ENCODE measurements at places on chromosomes 12 and 14.

GRCh38 chr14:73785336-73785833 is 66.2 kb upstream of the PTGR2 start:
- DNase-seq = peak; percentile 41

DNA sequence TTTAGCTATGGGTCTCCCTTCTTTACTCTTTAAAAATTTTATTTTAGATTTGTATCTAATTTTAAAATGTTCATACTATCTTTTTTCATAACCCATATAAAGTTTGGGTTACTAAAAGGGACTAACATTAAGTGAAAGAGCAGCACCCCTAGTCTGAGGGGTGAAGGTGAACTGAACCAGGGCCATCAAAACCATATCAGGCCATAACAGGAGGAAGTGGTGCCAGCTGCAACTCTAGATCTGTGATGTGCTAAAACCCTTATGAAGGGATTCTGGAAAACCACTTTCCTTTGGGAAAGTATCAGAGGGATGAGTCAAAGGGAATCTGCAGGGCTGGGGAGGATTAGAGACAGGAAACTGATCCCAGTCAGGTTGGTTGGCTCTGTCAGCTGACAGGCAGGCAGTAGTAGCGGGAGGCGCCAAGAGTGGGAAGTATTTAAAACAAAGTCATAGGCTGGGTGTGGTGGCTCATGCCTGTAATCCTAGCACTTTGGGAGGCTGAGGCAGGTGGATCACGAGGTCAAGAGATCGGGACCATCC is 162.5 kb downstream of the PPM1H start:
- no peak for DNase-seq

GRCh38 chr14:38056270-38056669 is 151.4 kb upstream of the SSTR1 start:
- no peak for DNase-seq

DNA sequence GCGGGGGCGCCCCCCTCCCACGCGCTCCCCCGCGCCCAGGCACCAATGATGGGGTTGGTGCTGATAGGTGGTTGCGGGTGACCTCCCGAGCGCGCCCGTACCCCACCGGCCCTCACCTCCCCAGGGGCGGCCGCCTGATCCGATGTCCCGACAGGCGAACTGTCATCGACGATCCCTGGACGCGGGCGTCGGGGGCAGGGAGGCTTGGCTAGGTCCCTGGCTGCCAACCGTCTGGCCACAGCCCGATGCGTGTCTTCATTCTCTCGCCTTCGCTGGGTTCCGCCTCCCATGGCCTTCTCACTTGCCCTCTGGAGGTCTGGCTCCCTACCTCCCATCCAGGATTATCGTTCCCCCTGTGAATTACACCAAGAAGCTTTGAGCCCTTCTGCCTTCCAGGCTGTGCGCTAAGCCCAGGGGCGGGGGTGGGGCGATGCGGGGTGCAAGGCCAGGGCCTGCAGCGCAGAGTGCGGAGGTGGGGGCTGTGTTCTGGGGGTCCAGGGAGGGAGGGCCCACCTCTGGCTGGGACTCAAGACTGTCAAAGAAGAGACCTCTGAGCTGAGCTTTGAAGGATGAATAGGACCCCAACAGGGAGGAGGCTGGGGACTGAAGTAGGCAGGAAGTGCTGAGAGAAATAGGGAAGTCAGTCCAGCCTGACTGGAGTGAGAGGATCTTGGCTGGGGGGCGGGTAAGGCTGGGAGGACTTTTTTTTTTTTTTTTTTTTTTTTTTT is 7.7 kb upstream of the RACGAP1 start:
- DNase-seq = peak; percentile 91

DNA sequence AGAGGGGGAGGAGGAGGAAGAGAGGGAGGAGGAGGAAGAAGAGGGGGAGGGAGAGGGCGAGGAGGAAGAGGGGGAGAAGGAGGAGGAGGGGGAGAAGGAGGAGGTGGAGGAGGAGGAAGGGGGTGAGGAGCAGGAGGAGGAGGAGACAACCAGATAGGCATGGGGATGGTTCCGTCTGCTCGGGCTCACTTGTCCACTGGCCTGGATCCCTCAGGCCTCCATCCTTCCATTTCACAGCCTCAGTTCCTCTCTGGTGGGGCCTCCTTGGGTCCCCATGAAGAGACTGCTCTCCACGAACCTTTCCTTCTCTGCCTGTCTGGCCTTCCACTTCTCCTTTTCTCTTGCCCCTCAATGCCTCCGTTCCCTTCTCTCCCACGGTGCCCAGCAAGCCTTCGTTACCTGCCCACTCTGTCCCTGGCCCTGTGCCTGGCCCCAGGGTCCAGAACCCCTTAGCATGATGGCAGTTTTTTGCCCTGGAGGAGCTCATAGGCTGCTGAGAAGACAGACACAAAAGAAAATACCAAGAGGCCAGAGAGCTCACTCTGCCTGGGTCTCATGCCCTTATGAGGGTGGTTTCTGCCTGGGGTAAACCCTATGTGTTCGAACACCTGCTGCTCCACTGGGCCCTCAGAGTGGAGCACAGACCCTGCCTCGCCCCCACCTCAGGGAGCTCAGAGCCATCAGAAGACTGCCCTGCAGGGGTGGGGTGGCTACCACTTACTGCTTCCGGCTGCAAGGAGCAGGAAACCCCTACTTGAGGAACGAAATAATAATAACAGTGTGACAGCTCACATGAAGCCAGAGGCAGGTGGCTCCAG is 11.7 kb upstream of the CACNA2D4 start:
- DNase-seq = no peak

DNA sequence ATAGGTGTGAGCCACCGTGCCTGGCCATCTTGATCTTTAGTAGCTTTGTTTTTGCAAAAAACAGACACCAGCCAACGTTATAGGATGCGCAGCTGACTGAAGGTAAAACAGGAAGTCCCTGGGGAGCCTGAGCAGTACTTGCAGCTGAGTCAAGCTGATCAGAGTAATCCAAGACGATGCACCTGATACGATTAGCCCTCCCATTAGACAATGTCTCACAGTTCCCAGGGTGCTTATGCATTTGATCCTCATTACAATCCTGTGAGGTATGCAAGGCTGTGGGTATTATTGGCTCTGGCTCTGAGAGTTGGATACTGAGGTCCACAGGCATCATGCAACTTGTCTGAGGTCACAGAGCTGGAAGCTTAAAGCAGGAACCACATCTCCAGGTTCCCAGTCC is 8.1 kb downstream of the KRT18 start:
- DNase-seq = no peak

GRCh38 chr14:68576496-68577244 is 216.2 kb downstream of the ZFP36L1 start:
- DNase-seq = no peak

DNA sequence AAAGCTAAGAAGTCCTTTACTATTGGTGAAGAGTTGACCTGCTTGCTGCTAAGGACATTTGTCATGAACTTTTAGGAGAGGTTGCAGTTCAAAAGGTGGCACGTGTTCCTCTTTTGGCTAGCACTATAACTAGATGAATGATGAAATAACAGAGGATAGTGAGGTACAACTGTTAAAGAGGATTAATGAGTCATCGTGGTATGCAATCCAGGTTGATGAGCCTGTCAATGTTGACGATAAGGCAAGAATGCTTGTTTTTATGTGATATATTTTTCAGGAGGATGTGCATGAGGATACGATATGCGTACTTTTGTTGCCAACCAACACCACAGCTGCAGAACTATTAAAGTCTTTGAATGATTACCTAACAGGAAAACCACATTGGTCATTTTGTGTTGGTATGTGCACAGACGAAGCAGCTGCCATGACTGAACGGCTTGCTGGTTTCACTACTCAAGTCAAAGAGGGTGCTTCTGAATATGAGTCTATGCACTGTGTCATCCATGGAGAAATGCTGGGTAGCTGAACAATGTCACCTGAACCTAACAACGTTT is 10.6 kb downstream of the CEP128 start:
- DNase-seq = peak; percentile 76
